Putamen (tissue), 1 donor: ENCODE measurements at places on chromosomes 7 and 10.
A peak's percentile ranks its signal among the peaks of the same experiment; 100 is the strongest.

DNA sequence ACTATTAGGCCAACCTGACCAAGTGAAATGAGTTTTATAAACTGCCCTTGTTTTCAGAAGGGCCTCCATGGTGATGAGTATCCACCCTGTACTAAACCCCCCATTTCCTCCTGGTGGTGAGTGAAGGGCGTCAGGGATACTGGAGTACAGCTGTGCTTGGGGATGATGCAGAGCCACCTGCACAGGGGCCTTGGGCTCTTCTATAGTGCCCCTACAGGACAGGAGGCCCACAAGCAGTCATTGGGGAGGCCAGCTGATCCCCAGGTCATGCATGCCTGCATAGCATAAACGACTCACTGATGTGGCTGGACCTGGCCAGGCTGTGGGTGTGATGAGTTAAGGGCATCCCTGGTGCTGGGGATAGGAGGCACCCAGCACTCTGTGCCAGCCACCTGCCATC is 114.1 kb upstream of the CELF2 start:
- DNase-seq = no peak

DNA sequence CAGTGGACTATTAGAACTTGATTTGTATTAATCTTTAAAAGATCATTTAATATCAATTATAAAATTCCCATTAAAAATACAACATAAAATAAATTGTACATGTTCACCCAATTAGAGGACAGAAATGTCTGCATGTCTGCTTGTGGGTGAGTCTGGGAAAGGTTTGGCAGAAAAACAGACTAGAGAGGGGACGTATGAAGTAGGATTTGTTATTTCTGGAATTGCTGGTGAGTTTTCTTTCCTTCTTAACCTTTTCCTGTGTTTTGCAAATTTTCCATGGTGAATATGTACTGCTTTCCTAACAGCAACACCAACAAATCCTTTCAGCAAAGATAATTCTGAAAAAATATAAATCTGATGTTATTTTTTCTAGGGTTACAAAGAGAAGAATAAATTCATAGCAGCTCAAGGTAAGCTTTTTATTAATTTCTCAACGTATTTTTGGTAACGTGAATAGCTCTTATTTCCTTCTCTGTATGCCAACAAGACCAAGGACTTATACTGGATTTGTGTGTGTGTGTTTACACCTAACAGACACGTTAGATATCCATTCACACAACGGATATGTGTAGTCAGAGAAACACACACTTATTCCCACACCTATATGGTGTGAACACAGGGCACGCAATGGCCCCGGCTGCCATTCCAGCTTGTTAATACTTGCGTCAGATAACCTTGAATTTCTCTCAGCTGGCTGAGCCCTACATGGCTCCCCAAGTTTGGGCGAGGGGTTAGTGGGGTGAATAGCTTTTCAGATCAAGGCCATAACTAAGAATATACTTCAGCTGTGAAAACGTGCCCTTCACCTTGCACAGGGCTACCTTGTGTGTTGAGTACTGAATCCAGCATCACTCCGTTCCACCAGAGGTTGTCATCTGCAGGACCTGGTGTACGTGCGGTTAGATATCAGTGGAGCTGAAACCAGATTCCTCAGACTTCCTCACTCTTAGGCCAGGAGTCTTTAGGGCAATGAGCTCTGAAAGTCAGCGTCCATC is 64.6 kb downstream of the MKI67 start:
- DNase-seq = no peak

DNA sequence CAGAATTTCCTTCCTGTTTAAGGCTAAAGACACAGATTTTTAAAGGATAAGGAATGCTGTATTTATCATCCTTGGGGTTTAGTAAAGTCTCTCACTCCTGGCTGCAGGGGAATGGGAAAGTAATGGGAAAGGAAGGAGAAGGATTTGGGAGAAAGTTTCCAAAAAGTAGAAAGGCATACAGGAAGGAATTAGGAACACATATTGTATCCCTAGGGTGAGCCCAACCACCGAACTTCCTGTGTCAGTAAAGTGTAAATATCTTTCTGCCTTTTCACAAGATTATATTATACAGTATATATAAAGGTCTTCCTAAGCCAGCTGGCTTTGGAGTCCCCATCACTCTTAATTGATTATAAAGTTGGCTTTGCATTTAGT is 12.0 kb upstream of the UBE2D1 start:
- DNase-seq = no peak

DNA sequence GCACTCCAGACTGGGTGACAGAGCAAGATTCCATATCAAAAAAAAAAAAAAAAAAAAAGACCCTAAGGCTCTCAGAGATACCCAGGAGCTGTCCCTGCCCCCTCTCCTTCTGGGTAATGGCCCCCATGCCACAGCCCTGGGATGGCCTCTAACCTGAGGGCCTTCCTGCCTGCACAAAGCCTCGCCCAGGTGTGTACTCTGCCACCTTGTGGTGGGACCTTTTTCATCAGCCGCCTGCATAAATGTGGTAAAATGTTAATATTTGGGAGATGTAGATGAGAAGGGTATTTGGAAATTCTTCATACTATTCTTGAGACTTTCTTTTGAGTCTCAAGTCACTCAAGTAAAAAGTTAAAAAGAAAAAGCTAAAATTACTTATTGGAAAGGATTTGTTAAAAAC is 46.3 kb upstream of the RNF216 start:
- no peak for DNase-seq

- no peak for DNase-seq
These were observed 134.1 kb downstream of the MAGI2 start for GRCh38 chr7:79319369-79319768.

- DNase-seq = no peak
These were observed 112.5 kb downstream of the RALA start for GRCh38 chr7:39735903-39736302.

- no peak for DNase-seq
These were observed 169.9 kb downstream of the SNX10 start for GRCh38 chr7:26461518-26461917.

DNA sequence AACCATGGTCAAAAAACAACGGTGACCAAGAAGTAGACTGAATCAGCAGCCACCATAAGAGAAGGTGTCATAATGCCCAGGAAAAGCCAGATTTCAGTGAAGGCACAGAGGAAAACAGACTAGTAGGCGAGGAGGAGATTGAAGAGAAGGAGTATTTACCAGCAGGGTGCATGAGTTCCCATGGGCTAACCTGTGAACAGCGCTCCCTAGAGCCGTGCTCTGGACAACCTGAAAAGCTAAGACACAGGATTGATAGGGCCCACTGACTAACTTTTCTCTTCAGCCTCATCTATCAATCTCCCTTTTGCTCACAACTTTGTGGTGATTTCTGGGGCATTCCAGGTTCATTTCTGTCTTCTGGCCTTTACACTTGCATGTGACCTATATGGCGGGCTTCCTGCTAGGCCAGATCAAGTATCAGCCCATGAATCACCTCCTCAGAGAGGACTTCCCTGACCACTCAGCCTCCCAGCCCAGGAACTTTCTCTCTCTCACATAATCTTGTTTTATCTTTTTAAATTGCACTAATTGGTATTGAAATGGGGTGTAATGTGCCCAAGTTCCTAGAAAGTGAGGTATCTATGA is 12.8 kb downstream of the ANKRD22 start:
- no peak for DNase-seq

DNA sequence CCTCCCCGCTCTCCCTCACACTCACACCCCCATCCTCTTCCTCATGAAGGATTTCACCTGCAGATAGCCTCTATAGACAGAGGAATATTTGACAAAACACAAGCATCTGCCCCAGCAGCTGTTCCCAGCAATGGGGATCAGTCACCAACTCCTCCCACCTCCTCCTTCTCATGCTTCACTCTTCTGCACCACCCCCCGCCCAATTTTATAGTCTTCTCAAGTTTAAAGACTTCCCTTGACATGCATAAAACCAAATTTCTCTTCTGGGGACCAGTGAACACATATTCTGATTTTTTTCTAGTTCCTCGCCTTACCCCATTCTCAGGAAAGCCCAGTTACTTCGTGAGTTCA is 654.4 kb downstream of the LRMDA start:
- DNase-seq = no peak

GRCh38 chr10:132158823-132159222 is 27.9 kb upstream of the DPYSL4 start:
- DNase-seq = no peak

- DNase-seq = no peak
These were observed 99.6 kb downstream of the JAZF1 start for GRCh38 chr7:28081016-28081415.

DNA sequence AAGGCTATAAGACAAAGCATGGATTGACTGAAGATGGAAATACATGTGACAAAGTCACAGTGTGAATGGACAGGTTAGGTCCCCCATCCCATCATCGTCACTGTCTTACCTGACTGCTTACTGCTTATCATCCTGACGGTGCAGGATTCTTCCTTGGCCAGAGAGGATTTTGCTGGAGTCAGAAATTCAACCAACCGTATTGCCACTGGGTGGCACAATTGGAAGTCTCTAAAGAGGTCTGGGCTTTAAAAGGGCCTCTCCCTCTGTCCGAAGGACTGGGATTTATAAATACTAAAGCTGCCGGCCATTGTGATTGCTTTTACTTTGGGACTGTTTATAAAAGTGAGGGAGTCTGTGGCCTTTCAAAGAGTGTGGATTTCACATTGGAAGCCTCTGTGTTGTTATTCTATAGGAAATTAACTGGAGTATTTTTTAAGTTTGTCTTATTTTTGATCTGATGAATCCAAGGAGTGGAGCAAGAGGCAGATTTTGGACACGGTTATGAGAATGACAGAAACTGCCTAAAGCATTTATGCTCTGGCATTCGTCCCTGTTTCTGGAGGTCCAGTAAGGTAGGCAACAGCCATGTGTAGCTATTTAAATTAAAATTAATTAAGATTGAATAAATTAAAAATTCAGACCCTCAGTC is 113.3 kb upstream of the CREB5 start:
- peak; percentile 51 for DNase-seq

DNA sequence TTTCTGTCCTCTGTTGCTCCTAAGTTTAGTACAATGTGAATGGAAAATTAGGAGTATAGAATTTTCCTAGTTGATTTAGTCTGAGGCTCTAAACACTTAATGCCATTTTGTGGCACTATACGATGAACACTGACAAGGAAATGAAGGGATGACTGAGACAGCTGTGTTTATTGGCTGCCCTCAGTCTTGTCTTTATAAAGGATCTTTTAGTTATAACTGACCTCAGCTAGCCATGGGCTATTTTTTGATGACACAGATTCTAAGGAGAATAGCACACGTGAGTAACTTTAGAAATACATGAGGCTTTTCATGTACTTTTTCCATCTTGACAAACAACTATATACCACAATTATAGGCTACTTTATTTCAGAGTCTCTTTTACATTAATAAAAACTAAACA is 113.7 kb downstream of the PRKG1 start:
- DNase-seq = no peak

DNA sequence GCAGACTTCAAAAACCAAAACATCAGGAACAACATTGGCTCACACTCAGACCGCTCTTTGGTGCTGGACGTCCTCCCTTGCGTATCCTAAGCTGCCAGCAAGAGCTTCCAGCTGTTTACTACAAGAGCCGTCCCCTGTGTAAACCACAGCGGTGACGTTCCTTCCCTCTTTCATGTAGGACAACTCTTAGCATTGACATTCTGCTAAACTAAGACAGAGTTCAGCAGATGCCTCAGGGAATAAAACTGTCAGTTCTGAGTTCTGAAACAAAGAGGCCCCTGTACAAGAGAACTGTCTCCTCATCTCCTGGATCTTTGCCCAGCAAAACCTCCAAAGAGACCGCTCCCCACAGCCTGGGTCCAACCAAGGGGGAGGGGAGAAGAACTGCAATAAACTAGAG is 57.8 kb upstream of the OPALIN start:
- peak; percentile 69 for DNase-seq

GRCh38 chr7:1497293-1497927 is 6.8 kb downstream of the INTS1 start:
- DNase-seq = no peak

GRCh38 chr7:149330914-149331567 is 69.0 kb downstream of the ZNF783 start:
- DNase-seq = no peak

DNA sequence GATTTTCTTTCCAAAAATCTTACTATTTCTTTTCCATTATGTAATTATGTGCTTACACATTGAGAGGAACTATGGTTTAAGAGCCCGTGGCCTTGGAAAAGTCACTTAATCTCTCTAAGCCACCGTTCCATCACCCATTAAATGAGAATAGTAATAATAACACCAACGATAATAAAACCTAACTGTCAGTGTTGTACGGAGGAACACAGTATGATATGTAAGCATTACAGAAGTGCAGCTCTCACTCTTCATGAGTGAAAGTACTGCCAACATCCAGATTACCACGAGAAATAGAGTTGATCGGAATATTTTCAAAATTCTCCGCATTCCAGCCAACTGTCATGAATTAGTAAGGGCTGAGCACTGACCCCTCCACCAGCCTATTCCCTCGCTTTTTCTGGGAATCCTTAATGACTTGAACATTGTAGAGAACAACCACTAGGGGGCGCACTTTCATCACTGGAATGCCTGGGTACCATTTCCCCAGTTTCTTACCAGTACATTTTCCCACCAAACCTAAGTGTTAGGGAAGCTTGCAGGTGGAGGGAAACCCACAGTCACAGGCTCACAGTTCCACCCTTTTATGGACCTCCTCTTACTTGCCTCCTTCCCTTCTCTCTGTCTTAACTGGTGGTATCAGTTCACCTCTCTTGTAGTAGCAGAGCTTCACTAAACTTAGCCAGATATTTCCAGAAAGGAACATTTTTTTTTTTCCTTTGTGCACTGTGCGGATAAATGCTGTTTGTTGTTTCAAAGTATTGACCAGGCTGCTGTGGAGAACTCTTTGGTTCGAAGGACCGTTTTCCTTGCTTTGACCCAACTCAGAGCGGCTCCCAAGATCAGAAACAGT is 27.8 kb downstream of the NKX2-3 start:
- peak; percentile 11 for DNase-seq

DNA sequence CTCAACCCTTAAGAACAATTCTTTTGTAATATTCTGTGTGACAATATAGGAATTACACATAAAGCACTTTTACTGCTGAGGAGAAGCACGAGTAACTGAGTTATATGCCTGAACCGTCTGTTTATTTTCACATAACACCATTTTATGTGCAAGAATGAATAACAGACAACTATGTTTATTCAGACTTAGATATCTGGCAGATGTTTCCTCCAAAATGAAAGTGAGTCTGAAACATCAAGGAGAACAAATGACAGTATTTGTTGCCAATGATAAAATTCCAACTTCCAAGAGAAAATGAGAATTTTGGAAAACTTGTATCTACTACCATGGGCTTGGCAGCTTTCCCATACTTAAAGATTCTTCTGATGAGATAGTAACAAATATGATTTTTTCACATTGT is 51.4 kb downstream of the DNMBP start:
- DNase-seq = no peak

- no peak for DNase-seq
These were observed 183.1 kb downstream of the GPAM start for GRCh38 chr10:112000466-112000865.

DNA sequence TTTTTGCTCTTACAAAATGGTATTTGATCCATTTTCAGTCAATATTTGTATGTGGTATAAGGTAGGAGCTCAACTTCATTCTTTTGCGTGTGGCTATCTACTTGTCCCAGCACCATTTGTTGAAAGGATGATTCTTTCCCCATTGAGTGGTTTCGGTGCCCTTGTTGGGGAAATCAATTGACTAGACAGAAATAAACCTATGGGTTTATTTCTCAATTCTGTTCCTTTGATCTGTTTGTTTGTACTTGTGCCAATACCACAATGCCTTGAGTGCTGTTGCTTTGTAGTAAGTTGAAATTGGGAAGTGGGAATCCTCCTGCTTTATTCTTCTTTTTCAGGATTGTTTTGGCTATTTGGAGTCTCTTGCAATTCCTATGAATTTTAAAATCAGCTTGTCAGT is 41.0 kb downstream of the SNX10 start:
- no peak for DNase-seq

- DNase-seq = peak; percentile 40
These were observed 97.7 kb upstream of the MEOX2 start for GRCh38 chr7:15783987-15784693.

GRCh38 chr7:75739796-75740672 is 1.3 kb upstream of the HIP1 start:
- no peak for DNase-seq
